Activated T-cell treated with anti-CD3 and anti-CD28 coated beads, Interleukin-2, amount 50 U/mL, for 72 hours (primary cell): ENCODE measurements at places on chromosomes 6 and 20.

DNA sequence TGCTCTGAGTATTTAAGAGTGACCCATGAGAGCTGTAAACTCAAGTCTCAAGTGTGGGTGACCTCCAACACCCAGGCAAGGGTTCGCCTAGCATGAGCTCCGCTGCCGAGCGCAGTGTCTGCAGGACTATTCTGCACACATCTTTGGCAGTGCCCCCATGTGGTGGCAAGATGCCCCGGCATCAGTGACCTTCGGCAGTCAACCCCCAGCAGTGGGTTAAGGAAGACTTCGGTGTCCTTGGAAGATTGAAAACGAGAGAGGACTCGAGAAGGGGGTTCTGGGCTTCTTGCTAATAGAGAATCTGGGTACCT, 43.1 kb downstream of the RBM38 start:
- peak; percentile 14 for DNase-seq

- no peak for DNase-seq
These were observed 21.8 kb downstream of the SERPINB6 start for GRCh38 chr6:2949536-2950083.

DNA sequence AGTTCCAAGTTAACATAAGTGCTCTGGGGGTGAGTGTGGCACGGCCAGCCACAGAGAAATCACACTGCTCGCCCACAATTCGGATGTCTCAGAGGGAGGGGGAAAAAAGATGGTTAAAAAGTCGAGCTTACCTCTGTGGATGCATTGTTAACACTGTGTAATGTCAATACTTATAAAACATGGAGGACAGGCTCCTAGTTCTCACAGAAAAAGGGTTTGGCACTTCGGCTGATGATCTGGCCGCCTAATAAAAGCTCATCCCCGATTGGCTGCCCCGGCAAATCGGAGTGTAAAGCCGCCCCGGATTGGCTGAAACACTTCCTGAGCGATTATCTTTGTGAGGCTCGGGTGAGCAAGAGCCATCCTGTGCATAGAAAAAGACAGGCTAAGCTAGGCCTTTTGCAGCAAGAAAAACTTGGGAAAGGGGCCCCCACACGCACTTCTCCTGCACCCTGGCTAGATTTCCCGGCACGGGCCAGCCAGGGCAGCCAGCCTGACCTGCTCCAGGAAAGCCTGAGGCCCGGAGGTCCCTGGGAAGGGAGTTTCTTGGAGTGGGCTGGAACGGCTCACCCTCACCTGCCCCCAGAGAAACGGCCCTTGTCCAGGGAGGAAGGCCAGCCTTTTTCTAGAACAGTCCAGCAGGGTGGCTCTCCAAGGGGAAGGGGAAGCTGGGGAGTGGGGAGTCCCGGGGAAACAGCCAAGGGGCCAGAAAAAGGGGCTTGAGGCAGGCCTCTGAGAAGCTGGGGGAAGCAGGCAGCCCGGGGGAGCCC, at the start of gene ZMYND8:
Gene ZMYND8 (minus strand): TSS at position 174 of the 770 bp plus-strand sequence. CDS start 29 bp downstream, at position 145.
- peak; percentile 89 for DNase-seq

DNA sequence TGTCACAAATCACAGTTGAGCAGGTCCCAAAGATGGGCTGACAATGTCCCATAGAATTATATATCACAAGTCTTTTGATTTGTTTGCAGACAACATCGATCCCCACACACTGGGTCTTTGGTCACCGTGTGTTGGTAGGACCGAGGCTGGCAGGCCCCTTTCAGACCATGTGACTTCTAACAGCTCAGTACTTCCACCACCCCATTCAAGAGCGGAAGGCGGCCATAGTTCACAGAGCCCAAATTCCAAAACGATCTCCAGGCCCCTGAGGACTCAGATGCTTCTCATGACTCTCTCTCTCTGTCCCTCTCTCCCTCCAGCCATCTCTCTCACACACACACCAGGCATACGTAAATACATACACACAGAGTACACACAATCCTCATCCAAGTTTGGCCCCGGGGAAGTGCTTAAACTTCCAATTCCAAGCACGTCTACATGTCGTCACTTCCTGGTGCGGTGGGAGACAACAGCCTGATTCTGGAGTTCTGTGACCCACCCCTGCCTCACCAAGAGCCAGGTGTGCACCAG, 155.9 kb upstream of the INSM1 start:
- DNase-seq, result no peak

DNA sequence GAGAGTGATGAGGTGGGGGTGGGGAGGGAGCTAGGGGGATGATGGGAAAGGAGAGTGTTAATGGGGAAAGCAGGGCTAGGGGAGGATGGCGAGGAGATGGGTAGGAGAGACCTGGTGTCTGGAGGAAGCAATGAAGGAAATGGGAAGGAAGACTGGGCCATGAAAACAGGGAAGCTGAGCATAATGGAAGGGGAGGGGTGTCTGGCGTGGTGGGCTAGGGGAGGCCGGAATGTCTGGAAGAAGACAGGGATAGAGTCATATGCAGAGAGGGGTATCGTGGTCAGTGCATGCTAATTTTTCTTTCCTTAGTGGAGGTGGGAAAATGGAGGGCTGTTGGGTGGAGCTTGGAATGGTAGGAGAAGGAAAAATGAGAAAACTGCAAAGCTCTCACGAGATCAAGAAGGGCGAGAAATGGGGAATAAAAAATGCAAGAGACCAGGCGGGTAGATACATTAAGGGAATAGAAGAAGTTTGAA, 423 bp downstream of the KLHDC3 start:
- DNase-seq, result no peak

- no peak for DNase-seq
These were observed 413.2 kb downstream of the LMBRD1 start for GRCh38 chr6:69383627-69384026.

DNA sequence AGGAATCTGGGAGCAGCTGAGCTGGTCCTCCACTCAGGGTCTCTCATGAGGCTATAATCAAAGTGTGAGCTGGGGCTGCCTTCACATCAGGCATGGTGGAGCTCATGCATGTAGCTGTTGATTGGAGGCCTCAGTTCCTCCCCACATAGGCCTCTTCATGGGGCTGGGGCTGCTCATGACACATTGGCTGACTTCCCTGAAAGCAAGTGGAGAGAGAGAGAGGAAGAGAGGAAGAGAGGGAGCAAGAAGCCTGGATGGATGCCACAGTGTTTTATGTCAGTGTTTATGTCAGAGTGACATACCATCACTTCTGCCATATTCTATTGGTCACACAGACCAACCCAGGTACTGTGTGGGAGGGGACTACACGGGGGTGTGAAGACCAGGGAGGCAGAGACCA, 43.8 kb downstream of the EYA2 start:
- no peak for DNase-seq

- DNase-seq, result no peak
These were observed 28.4 kb downstream of the ZNF311 start for GRCh38 chr6:28976677-28977076.

DNA sequence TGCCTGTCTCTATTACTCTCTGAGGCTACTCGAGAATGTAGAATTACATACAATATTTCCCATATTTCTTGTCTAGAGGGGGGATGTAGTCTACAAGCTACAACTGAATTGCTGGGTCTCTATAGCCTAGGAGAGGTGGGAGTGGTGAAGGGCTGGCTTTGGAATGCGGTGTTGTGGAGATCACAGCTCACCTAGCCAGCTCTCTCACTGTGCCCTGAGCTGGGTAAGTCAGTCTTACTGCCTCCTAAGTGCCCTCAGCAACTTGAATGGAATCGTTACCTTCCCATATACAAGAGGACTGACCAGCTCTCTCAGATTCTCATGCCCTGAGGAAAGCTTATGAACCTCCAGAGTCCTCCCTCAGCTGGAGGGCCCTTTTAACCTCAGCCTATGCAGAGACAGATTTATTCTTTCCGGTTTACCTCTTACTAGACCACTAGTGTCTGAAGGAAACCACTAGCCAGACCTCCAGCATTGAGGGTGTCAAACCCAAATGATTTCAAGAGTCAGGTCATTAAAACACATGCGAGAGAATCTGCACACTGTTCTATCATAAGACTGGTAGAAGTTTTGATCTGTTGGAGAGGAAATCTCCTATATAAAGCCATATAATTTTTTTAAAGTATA, 20.6 kb downstream of the VIP start:
- no peak for DNase-seq

DNA sequence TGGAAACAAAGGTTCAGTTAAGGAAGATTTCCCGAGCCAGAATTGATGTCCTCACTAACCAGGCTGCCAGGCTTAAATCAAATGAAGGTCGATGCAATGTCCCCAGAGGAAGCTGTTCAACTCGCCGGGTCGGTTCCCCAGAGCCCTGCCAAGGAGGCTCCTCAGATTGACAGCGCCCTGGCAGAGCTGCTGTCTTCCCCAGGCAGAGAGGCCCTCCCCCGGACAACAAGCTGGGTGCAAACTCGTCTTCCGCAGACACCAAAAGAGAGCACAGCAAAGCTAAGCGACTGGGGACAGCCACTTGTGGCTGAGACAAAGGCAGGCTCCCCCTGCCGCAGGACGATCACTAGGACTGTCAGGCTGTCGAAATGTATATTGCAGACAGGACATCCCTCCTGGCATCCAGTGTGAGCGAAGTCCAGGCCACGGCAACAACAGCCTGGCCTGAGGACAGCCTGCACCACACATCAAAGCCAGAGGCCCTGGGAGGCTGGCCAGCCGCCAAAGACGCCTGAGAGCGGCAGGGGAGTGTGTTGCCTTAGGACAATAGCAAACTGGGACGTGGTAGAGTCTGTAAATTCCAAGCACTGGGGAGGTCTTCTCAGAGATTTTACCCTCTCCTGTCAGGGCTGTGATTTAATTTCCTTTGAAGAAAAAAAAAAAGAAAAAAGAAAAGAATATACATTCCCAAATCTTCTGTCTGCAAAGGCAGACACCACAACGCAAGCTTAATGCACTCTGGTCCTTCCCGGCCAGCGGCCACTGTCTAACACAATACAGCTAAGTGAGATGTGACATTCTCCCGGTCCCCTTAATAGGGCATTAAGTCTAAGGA, 99.1 kb downstream of the HIVEP2 start:
- DNase-seq, result peak; percentile 45

- no peak for DNase-seq
These were observed 818.7 kb upstream of the GJE1 start for GRCh38 chr6:141313986-141314385.

- no peak for DNase-seq
These were observed 64.6 kb downstream of the RWDD2A start for GRCh38 chr6:83257791-83258190.

DNA sequence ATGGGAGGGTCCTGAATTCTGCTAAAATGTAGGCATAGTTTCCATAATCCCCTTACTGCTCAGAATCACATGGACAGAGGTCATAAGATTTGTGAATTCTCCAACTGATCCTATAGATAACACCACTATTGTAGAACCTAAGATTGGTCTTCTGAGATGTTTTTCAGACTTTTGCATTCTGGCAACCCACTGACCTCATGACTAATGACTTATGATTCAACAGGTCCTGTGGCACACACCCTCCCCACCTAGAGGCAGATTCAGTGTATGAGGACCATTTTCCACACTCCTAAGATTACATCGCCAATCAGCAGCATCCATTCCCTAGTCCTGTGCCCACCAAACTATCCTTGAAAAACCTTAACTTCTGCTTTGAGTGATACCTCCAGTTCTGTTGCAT, 207.2 kb downstream of the BTBD9 start:
- peak; percentile 8 for DNase-seq

- no peak for DNase-seq
These were observed 167.9 kb downstream of the ZDHHC14 start for GRCh38 chr6:157548635-157549467.

- peak; percentile 61 for DNase-seq
These were observed 211.6 kb upstream of the ZNF184 start for GRCh38 chr6:27684264-27685211.

- DNase-seq, result no peak
These were observed 113.9 kb downstream of the ALDH8A1 start for GRCh38 chr6:134835993-134836392.

GRCh38 chr20:58695084-58695722, 2.6 kb downstream of the NPEPL1 start:
- DNase-seq, result no peak

GRCh38 chr6:134632024-134632423, 314.1 kb upstream of the SGK1 start:
- DNase-seq, result no peak

- peak; percentile 36 for DNase-seq
These were observed at the start of gene PXDC1 for GRCh38 chr6:3751077-3751729. PXDC1 (minus strand) TSS chr6:3751713; CDS start chr6:3751531, 182 bp downstream.

DNA sequence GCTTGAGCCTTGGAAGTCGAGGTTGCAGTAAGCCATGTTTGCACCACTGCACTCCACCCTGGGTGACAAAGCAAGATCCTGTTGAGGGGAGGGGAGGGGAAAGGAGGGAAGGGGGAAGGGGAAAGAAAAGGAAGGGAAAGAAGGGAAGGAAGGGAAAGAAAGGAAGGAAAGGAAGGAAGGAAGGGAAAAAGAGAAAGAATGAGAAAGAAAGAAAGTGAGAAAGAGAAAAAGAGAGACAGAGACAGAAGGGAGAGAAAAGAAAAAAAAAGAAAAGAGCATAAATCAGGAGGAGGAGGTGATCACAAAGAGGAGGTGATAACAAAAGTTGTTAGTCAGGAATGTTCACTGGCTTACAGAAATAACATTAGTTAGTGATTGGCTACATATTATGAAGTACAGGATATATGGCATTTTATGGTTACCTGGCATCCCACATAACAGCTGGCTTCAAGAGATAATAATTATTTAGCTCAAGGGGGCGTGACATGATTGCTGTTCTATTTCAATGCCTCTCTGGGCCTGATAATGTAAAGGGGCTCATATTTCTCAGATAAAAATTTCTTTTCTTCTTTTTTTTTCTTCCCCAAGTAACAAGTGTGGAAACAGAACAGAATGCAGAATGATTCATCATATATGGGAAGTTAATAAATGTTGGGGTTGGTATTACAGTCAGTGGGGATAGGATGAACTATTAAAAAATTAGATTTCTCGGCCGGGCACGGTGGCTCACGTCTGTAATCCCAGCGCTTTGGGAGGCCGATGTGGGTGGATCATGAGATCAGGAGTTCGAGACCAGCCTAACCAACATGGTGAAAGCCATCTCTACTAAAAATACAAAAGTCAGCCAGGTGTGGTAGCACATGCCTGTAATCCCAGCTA, 27.1 kb downstream of the SAMHD1 start:
- no peak for DNase-seq

DNA sequence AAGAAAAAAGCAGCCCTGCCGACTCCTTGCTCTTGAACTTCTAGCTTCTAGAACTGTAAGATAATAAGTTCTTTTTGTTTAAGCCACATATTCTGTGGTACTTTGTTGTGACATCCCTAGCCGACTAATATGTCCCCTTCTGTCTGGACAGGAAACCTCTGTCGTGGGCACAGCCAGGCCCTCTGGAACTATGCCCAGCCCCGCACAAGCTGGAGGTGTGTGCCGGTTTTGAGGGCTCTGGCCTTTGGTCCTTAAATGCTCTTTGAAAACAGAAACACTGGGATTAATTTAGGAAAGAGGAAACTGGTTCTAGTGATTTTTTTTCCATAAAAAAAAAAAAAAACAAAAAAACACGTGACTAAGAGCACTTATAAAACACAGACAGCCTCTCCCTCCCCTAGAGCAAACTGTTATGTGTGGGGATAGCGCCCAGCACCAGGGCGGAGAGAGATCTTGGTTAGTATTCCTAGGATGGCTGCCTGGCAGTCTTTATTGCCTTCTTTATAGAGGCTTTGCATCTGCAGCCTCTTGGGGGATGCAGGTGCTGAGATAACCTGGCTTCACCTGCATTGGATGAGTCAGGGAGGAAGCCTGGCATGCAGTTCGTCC, 244.3 kb downstream of the NFATC2 start:
- DNase-seq, result no peak

GRCh38 chr20:39492223-39492797, 530.2 kb downstream of the DHX35 start:
- DNase-seq, result no peak
